ENCODE measurements at places on chromosomes 4 and X.

DNA sequence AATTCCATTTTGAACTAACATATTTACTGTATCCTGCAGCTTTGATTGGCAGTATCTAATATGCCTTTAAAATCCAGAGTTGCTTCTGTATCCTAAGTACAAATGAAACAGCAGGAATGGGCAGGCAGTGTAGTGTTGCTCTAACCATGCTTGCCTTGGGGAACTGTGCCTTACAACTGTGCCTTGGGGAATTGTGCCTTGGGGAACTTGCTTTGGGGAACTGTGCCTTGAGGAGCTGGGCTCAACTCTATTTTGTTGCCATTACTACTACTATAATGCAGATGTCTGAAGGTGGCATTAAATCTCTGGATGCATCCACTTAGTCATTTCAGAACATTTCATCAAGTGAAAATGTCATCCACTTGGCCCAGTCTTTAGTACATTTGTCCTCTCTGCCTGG, 6.9 kb downstream of the CXCL3 start:
- DNase-seq, result no peak

GRCh38 chr4:88106205-88106604, 52.2 kb downstream of the ABCG2 start:
- no peak for DNase-seq

DNA sequence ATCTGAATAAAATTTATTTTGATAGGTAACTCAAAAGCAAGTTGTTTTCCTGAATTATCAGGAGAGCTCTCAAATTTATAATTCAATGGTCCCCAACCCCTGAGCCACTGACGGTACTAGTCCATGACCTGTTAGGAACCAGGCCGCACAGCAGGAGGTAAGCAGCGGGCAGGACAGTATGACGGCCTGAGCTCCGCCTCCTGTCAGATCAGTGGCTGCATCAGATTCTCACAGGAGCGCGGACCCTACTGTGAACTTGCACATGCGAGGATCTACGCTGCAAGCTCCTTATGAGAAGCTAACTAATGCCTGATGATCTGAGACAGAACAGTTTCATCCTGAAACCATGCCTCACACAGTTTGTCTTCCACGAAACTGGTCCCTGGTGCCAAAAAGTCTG, 37.9 kb upstream of the SEC24B start:
- no peak for DNase-seq

- no peak for DNase-seq
These were observed 4.2 kb downstream of the PGM2 start for GRCh38 chr4:37830640-37831039.

DNA sequence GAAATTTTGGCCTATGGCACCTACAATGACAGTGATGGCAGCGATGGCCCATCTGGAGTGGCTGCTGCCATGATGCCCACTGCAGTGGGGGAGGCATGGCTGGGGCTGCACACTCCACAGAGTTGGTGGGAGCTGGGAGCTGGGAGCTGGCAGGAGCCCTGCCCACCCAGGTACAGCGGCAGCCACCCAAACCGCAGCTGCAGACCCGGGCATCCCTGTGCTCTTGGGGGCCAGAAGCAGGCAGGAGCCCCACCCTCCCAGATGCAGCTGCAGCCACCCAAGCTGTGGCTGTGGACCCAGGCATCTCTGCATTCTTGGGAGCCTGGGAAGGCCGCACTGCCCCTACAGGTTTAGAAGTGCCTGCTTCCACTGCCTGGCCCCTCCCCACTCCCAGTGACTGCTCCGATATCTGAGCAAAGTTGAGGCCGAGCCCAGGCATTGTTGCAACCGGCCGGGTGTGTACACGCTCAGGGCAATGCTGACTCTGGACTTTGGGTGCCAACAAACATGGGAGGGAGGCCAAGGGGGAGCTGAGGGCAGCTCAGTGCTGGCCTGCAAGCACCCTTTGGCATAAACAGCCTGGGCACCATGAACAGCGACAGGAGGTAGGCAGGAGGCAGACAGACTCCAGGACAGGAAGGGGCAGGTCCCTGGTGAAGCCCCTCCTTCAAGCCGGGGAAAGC, 82.8 kb downstream of the PPP4R3C start:
- no peak for DNase-seq

DNA sequence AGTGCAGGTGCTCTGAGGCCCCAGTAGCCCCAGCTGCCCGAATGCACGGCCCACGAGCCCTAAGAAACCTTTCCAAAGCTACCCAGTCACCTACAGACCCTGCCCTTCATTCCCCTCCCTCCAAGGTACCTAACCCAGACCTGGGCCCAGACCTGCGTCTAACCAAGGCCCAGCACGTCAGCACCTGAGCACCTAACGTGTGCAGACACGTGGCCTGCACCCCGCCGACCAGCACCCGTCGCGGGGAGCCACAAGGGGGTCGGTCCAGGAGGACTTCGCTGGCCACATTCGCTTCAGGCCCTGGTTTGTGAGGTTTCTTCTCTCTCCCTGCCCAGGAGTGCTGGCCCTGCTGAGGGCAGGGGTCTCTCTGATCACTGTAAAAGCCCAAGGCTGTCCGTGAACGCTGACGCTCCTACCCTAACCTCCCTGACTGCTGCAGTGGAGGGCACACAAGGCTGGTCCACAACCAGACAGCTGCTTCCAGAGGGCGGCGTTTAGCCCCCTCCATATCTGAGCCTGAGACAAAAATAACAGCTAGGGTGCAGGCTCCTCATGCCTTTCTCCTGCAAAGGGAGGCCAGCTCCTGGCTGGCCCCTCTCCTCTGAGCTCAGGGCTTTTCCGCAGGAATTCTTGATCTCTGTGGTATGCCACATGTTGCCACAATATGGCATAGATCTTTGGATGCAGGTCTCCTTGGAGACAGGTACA, 31.8 kb downstream of the WDR1 start:
- DNase-seq, result no peak
